Dermis microvascular lymphatic vessel endothelial cell (primary cell): ENCODE measurements at places on chromosomes 6 and 20. TPM values are rescaled to one million over a fixed set of nuclear protein-coding genes. Genes with fewer than 3 reads are reported as not detected.

MROH8 gene
- total RNA-seq, result 0.64 and 1.6 TPM in 2 replicates

PHACTR1 gene
- 1.0 and 1.1 TPM in 2 replicates for total RNA-seq

LGSN gene
- total RNA-seq, result not detected in 2 replicates

DYNLRB1 gene
- 51.5 and 58.9 TPM in 2 replicates for total RNA-seq

ELOVL4 gene
- total RNA-seq, result 0.13 TPM in 2 replicates

PTCHD4 gene
- 12.5 and 13.3 TPM in 2 replicates for total RNA-seq

TMEM200A gene
- under 0.01 TPM in 2 replicates for total RNA-seq

ASIP gene
- total RNA-seq, result not detected in 2 replicates

GTSF1L gene
- total RNA-seq, result not detected in 2 replicates

PNISR gene
- total RNA-seq, result 27.7 and 37.3 TPM in 2 replicates

STMND1 gene
- total RNA-seq, result not detected in 2 replicates

PHF3 gene
- 34.9 and 38.8 TPM in 2 replicates for total RNA-seq

NOL4L gene
- total RNA-seq, result 7.7 and 16.2 TPM in 2 replicates

IL20RA gene
- total RNA-seq, result 0.26 and 1.1 TPM in 2 replicates

SLC35D3 gene
- total RNA-seq, result not detected in 2 replicates

SHLD1 gene
- 2.4 and 3.5 TPM in 2 replicates for total RNA-seq

SALL4 gene
- 0.26 and 0.63 TPM in 2 replicates for total RNA-seq

CAGE1 gene
- under 0.01 and 0.13 TPM in 2 replicates for total RNA-seq

SLC17A9 gene
- total RNA-seq, result 5.4 and 6.2 TPM in 2 replicates

THBS2 gene
- total RNA-seq, result 0.51 TPM in 1 of 2 replicates, not detected in the other

UNC5CL gene
- under 0.01 and 0.13 TPM in 2 replicates for total RNA-seq

C6orf141 gene
- 23.4 and 45.5 TPM in 2 replicates for total RNA-seq

ZNF165 gene
- total RNA-seq, result 0.25 and 0.39 TPM in 2 replicates

FHL5 gene
- not detected in 2 replicates for total RNA-seq

PXT1 gene
- under 0.01 and 0.13 TPM in 2 replicates for total RNA-seq

TCP11 gene
- total RNA-seq, result 0.13 TPM in 2 replicates

DCDC2 gene
- total RNA-seq, result under 0.01 TPM in 1 of 2 replicates, not detected in the other

IL17F gene
- total RNA-seq, result not detected in 2 replicates

CNR1 gene
- under 0.01 TPM in 1 of 2 replicates, not detected in the other for total RNA-seq

WFDC9 gene
- not detected in 2 replicates for total RNA-seq

OXT gene
- not detected in 2 replicates for total RNA-seq

ADGRB3 gene
- total RNA-seq, result not detected in 2 replicates

SLC26A8 gene
- total RNA-seq, result not detected in 2 replicates

BMP7 gene
- not detected in 2 replicates for total RNA-seq

PRDM13 gene
- total RNA-seq, result not detected in 2 replicates

OPN5 gene
- not detected in 2 replicates for total RNA-seq

GJA1 gene
- 1,124 and 1,357 TPM in 2 replicates for total RNA-seq

NKAIN2 gene
- not detected in 2 replicates for total RNA-seq

PRR3 gene
- total RNA-seq, result 2.2 and 2.5 TPM in 2 replicates

NQO2 gene
- total RNA-seq, result 12.2 and 24.9 TPM in 2 replicates

ARG1 gene
- under 0.01 TPM in 1 of 2 replicates, not detected in the other for total RNA-seq

ELOVL2 gene
- not detected in 2 replicates for total RNA-seq

MYLK4 gene
- 0.39 and 0.51 TPM in 2 replicates for total RNA-seq

SIRPB2 gene
- 0.13 and 0.38 TPM in 2 replicates for total RNA-seq

COL10A1 gene
- not detected in 2 replicates for total RNA-seq

PNLDC1 gene
- total RNA-seq, result not detected in 2 replicates

HECA gene
- total RNA-seq, result 24.9 and 30.3 TPM in 2 replicates

LAMA2 gene
- total RNA-seq, result 0.13 and 0.64 TPM in 2 replicates
